ENCODE measurements at places on chromosomes 4 and X.

- DNase-seq: no peak
Measured at GRCh38 chrX:107348051-107348450, 101.4 kb upstream of the FRMPD3 start.

GRCh38 chrX:69107747-69108401 is 57.4 kb downstream of the PJA1 start:
- no peak for DNase-seq

DNA sequence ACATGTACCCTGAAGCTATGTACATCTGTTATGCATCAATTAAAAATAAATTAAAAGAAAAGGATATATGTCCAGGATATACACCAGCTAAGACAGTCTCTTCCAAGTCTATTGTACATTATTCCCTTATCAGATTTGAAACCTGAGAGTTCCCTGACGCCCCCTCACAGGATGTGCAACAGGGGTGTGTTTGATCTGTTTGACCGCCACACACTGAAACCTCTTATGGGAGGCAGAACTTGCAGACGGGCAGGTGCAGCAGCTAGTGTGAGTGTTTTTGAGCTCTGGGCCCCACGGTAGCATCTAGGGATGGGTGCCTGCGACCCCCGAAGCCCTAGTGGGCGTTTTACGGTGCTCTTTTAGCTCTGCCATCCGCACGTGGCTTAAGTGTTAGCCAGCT is 4.7 kb downstream of the XG start:
- DNase-seq: no peak

GRCh38 chr4:11297201-11297600 is 131.5 kb downstream of the HS3ST1 start:
- no peak for DNase-seq

- no peak for DNase-seq
Measured at GRCh38 chrX:11765449-11765848, 7.4 kb downstream of the MSL3 start.

- DNase-seq: peak; percentile 53
Measured at GRCh38 chr4:71229477-71230270, 109.1 kb upstream of the SLC4A4 start.

DNA sequence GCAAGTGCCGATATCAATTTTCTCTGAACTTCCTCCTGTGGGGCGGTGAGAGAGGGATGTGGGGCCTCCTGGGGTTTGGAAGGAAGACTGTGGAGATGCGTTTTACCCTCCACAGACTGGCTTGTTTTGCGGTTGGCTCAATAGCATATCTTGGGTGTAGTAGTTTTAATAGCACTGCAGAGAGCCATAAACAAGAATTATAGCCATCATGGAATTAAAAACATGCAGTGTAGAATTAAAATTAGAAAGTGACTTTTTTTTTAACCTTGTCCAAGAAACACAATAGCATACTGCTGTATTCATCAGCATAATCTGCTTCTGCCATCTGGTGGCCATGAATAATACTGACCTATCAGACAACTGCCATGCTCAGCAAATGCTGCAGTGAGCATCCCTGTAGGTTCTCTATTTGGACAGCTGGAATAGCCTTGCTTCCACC is 47.3 kb upstream of the SCML1 start:
- DNase-seq: peak; percentile 55
